ENCODE measurements at places on chromosomes 5 and 9.

- peak; percentile 38 for DNase-seq
Observed at GRCh38 chr9:92706218-92706940, 36.4 kb upstream of the IPPK start.

DNA sequence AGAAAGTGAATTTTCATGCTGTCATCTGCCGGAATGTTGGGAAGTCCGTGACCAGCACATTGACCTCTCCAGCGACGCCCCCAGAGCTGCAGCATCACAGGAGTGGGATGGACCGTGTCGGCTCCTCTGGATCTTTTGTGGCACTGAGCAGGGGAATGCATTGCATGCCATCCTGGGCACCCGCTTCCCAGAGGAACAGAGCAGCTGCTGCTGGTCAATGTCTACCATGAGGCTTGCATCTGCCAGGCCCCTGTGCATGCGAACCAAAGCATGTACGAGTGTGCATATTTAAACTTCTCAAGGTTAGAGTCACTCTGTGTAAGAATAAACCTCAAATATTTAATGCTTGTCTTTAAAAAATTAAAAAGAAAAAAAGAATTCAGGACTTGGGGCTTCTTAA lies 414.8 kb downstream of the GADD45G start:
- DNase-seq, result no peak

GRCh38 chr9:114777821-114778609 lies 27.8 kb downstream of the TNFSF15 start:
- no peak for DNase-seq

- no peak for DNase-seq
Observed at GRCh38 chr5:172703952-172704351, 62.9 kb downstream of the NEURL1B start.

GRCh38 chr5:143573568-143574170 lies 170.2 kb upstream of the NR3C1 start:
- DNase-seq, result no peak

DNA sequence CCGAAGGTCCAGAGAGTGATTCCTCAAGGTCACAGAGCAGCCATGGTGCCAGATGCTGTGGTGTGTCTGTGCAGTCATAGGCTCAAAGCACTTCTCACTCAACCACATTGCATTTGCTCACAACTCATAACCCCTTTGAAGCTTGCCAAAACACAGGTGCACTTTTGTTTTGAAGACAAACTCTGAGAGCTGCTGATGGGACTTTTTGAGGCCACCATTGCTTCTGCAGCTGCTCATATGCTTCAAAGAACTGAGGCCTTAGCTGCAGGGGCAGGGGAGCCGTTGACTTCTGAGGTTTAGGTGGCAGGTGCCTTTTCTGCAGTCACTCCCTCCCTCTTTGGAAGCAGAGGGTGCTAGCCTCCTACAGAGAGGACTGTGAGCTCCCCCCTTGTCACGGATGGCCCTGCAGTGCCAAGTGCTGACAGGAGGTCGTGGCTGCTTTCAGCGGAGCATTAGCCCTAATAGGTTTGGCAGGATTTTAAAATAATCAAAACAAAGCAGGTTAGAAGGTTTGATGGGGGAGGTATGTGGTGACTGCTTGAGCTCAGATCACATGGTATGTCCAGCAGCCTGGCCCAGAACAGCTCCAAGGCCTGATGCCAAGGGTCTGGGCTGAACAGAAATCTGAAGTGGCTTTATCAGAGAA lies 232.1 kb downstream of the MAN2A1 start:
- no peak for DNase-seq

- no peak for DNase-seq
Observed at GRCh38 chr5:173197375-173197891, 37.6 kb downstream of the NKX2-5 start.

DNA sequence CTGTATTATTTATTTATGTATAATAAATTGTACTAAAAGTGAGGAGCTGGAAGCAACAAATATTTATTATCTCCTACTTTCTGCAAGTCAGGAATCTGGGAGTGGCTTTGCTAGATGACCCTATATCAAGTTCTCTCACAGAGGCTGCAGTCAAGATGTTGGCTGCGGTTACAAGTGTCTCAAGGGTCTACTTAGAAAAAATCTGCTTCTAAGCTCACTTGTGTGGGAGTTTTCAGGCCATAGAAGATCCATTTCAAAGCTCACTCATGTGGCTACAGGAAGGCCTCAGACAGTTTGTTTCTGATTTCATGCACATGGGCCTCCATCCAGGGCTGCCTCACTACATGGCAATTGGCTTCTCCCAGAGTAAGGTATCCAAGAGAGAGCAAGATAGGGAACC lies 551.1 kb downstream of the CAAP1 start:
- no peak for DNase-seq

DNA sequence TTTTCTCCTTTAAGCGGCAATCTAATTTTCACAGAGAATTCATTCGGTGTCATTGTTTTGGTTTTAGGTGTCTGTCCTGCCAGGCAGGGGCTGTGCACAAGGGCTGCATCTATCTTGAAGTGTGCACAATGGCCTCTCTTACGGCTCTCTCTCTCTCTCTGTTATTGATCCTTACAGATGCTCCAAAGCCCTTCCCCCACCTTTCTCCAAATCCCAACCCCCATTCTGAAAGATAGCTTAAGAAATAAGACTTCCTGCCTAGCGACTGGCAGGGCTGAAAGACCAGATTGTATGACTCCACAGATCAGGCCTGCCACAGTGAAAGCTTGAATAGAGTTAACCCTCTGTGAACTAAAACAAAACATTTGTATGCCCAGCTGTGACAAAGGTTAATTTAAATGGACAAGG lies 86.5 kb upstream of the NR5A1 start:
- no peak for DNase-seq

GRCh38 chr5:30040488-30041118 lies 1152.9 kb upstream of the CDH6 start:
- peak; percentile 1 for DNase-seq

DNA sequence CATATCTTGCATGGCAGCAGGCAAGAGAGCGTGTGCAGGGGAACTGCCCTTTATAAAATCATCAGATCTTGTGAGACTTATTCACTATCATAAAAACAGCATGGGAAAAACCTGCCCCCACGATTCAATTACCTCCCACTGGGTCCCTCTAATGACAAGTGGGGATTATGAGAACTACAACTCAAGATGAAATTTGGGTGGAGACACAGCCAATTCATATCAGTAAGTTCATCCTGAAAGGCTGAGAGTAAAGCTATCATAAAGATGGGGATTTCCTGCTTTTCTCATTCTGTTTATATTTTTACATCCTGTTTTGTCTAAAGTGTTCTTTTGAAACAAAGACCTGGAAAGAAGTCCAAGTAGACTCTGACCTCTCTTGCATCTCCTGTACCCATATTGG lies 28.9 kb upstream of the IL33 start:
- no peak for DNase-seq

DNA sequence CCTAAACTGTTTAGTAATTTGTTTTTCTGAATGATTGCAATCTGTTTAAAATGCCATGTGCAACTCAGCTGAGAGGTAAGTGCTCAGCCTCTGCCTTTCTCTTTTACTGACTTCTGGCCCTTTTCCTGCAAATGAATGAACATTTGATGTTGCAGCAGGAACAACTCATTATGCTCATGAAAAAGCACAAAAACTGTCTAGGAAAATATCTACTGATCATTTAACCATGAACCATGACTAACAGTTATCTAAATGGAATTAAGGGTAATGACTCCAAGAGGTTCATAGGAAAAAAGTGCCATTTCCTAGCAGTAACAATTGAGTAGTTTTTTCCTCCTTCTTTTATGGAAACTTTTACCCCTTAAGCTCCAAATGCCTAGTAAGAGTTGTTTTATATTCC lies 70.6 kb upstream of the ANKH start:
- DNase-seq, result no peak

DNA sequence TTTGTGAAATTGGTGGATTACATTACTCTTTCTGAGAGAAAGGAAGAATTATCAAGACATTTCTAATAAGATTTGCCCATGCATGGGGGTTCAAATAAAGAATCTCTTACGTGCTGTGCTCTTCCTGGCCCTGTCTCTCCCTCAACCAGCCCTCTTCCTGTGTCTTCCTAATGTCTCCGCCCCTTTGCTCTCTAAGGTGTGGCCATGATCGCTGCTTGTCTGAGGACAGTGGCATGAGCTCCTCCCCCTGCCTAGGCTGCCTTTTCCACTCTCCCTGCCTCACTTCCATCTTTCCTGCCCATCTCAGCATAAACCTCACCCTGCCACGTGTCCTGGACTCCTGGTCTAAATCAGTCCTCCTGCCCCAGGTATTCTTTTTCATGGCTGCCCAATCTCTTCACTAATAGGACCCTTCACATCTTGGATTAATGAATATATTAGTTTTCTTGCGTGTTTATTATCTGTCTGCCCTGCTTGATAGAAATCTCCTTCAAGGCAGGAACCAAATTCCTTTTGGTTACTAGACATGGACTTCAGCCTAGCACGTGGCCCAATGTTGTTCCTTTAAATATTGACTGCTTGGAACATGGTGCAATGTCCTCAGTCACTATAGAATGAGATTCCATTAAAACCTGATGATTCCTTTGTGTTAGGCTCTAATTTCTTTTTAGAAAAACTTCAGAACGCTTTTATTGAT lies 122.3 kb downstream of the MTRR start:
- DNase-seq, result peak; percentile 24

GRCh38 chr5:80211327-80211726 lies 44.5 kb downstream of the SERINC5 start:
- no peak for DNase-seq

DNA sequence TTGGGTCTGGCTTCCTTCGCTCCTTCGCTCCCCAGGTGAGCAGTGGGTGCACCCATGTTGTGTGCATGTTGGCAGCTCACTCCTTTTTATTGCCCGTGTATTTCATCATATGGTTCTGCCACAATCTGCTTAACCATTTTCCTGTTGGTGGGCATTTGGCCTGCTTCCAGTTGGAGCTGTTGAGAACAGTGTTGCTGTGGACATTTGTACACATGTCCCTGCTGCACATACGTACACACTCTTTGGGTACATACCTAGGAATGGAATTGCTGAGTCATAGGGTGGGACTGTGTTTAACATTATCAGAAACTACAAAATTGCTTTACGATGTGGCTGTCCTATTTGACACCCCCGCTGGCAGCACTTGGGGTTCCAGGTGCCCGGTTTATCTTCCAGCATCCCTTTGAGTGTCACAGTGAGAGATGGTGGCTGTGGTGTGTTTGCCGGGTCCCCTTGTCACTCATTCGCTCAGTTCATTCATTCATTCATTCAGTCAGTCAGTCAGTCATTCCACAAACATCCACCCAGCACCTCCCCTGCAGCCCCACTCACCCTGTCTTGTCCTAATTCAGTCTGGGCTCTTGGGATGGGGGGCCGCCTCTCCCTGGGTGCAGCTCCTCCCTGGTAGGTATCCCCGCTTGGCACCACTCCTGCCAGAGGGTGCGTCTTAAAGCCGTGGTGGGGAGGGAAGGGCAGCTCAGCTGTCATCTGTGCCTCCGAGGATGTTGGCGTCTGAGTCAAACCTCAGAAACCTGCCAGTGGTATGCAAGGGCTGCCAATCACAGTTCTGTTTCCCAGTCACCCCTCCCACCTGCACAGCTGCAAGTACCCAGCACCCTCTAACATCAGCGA lies 7.9 kb upstream of the FIBCD1 start:
- no peak for DNase-seq

- DNase-seq, result no peak
Observed at GRCh38 chr9:114895521-114895991, 34.8 kb downstream of the TNFSF8 start.

DNA sequence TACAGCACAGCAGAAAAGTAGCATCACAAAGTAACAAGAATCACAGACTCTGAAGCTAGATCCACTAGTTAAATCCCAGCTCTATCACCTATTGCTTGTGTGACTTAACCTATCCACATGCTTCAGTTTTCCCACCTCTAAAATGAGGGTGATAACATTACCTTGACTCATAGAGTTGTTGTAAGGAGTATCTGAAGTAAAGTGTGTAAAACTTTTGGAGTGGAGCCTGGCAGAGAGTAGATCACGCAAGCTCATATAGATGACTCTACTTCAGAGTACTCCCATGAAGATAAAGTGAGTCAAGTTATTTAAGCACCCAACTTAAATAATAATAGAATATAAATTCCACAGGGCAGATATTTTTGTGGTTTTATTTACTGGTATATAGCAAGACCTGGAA lies 94.5 kb upstream of the FER start:
- DNase-seq, result no peak

DNA sequence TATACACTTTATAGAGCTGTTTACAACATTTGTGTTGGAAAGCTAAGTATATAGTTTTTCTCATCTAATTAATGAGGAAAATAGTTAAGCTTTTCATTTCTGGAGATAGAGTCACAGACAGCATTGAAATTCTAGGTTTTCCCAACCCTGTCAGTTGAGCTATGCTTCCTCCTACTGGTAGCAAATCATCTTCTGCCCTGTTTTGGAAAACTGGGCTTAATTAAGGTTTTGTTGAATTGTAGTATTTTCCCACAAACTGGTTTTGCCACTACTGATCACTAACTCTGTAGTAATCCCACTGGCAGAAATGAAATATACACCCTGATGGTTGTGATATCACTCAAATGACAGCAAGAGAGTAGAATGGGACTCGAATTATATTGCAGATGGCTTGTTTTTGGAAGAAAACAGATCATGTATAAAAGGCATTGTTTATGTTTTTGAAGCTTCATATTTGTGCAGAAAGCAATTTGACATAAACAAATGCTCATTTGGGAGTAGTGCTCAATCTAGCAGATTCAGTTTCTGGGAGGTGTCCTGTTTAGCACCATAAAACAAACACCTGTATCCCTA lies 46.6 kb downstream of the CD180 start:
- peak; percentile 20 for DNase-seq

DNA sequence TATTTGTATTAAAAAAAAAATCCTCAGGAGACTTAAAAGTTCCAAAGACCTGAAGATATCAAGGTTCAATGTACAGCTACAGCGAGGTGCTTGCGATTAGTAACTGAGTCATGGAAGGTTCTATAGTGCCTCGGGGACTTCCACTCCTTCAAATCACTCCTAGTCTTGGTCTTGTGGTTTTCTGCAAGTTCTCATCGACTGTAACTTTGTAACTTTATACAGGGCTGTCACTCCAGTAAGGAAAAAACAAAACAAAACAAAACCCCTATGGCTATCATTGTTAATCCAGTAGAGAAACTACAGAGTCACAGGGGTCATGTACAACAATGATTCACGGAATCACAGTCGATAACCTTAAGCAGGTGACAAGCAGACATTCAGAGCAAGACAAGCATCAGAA lies 39.8 kb upstream of the SELENOP start:
- DNase-seq, result no peak

- no peak for DNase-seq
Observed at GRCh38 chr5:57662991-57663390, 180.4 kb upstream of the ACTBL2 start.
